ENCODE measurements at places on chromosomes 3 and 15. TPM values are rescaled to one million over a fixed set of nuclear protein-coding genes. Genes with fewer than 3 reads are reported as not detected.
A peak's percentile ranks its signal among the peaks of the same experiment; 100 is the strongest.

GUCA1C gene
- total RNA-seq = not detected

RAD51 gene
- not detected for total RNA-seq

DNA sequence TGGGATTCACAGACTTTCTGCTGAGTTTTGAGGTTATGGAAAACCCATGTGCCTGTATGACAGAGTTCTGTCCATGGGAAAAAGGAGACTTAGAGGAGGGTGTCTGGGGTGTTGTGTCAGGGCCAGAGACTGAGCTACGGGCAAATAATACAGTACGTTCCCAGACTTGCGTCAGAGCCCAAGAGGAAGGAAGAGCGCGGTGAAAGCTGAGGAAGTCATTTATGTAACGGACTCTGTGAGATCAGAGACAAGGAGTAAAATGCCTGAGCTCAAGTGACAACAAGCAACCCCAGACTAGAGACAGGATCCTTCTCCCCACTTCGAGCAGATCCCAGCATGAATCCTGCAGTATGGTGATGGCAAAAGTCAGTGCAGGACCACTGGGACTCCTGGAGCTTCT, 368.6 kb upstream of the MCTP2 start:
- H3K36me3 ChIP-seq = no peaks in the 10 kb centered on the region
- H3K27ac ChIP-seq = peak overlapping the region; percentile 40
- no peak overlapping the region for H3K4me3 ChIP-seq
- DNase-seq = no peak
- H3K4me1 ChIP-seq = no peaks in the 10 kb centered on the region

ETV5 gene
- 19.0 TPM for total RNA-seq

SLC9C1 gene
- 0.15 TPM for total RNA-seq

GRCh38 chr3:16350597-16351318, 85.7 kb downstream of the OXNAD1 start:
- no peaks in the 10 kb centered on the region for H3K27me3 ChIP-seq
- H3K27ac ChIP-seq = no peak overlapping the region
- no peak for DNase-seq
- no peak overlapping the region for H3K4me3 ChIP-seq
- no peaks in the 10 kb centered on the region for H3K36me3 ChIP-seq

DNA sequence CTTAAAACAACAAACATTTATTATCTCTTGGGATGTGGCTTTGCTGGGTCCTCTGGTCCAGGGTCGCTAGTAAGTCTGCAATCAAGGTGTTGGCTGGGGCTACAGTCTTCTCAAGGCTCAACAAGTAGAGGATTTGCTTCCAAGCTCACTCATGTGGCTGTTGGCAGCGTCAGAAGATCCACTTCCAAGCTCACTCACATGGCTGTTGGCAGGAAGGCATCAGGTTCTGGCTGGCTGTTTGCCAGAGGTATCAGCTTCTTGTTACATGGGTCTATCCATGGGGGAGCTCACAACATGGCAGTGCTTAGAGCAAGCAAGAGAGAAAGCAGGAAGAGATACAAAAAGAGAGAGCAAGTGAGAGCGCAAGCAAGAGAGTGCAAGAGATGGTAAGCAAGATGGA, 15.0 kb upstream of the BNC1 start:
- H3K4me3 ChIP-seq = no peak overlapping the region
- H3K4me1 ChIP-seq = no peaks in the 10 kb centered on the region
- no peak for DNase-seq
- no peak overlapping the region for H3K27ac ChIP-seq
- no peaks in the 10 kb centered on the region for H3K27me3 ChIP-seq

GRCh38 chr3:10462641-10463532, 42.5 kb downstream of the ATP2B2 start:
- H3K36me3 ChIP-seq = no peaks in the 10 kb centered on the region
- DNase-seq = no peak
- H3K4me3 ChIP-seq = no peak overlapping the region
